ENCODE measurements at places on chromosomes 11 and 22.
A peak's percentile ranks its signal among the peaks of the same experiment; 100 is the strongest.

DNA sequence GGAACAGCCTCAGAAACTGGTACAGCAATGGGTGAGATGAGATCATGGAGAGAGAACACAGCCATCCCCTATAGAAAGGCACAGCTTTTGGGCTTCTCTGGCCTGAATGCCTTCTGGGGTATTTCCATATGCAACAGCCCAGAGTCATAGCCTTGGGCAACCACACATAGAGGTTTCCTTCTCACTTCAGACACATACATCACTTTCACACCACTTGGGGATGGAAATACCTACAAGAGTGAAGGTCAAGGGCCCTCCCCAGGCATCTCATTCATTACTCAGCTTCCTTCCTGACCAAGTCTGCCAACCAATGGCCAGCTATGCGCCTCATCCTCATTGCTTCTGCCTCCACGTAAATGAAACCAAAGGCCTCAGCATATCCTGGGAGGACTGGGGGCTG is 17.7 kb upstream of the OLFML1 start:
- no peak for DNase-seq

- no peak for DNase-seq
Observed at GRCh38 chr11:73729594-73730206, 31.2 kb downstream of the RAB6A start.

GRCh38 chr11:100777736-100778135 is 90.6 kb downstream of the ARHGAP42 start:
- no peak for DNase-seq

GRCh38 chr11:57903011-57903410 is 120.7 kb upstream of the OR9Q1 start:
- DNase-seq, result no peak

DNA sequence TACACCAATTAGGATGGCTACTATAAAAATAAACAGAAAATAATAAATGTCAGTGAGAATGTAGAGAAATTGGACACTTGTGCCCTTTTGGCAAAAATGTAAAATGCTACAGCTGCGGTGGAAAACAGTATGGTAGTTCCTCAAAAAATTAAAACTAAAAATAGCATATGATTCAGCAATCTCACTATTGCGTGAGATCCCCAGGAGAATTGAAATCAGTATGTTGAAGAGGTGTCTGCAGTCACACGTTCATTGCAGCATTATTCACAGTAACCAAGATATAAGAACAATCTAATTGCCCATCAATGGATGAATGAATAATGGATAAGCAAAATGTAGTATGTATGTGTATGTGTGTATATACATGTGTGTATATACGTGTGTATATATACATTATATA is 6.8 kb downstream of the OR52N2 start:
- DNase-seq, result no peak

DNA sequence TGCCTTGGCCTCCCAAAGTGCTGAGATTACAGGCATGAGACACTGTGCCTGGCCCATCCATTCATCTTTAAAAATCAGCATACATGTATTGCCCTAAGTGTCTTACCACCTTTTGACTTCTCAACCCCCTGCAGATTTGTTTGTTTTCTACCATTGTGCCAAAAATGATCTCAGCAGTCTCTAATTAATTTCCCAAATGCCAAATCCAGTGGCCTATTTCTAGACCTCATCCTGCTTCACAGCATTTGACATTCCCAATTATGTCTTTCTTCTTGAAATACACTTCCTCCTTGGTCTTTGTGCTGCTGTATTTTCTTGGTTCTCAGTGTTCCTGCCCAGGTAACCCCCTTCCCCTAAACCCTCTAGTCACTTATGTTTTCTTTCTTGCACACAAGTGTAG is 46.0 kb upstream of the GRAMD1B start:
- DNase-seq, result no peak

DNA sequence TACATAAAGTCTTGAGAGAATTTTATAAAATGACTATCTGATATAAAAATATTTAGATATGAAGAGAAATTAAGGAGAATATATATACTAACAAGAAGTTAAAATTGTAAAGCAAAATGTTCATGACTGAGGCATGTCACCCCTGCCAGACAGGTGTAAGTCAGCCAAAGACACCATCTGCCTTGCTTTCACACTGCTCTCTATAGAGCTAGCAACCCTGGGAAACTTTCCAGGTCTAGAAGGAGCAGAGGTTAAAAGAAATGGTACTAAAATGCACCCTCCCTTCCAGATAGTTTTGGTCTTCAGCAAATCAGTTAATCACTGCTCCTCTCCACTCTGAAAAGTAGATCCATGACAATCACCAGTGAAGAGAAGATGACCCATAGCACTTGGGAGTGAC is 16.5 kb downstream of the PPP2R1B start:
- DNase-seq, result no peak

GRCh38 chr11:79100093-79100910 is 340.5 kb downstream of the TENM4 start:
- DNase-seq, result peak; percentile 14

- DNase-seq, result no peak
Observed at GRCh38 chr11:102523189-102523570, 7.4 kb downstream of the MMP7 start.

GRCh38 chr11:69593851-69594250 is 47.1 kb upstream of the CCND1 start:
- DNase-seq, result no peak

DNA sequence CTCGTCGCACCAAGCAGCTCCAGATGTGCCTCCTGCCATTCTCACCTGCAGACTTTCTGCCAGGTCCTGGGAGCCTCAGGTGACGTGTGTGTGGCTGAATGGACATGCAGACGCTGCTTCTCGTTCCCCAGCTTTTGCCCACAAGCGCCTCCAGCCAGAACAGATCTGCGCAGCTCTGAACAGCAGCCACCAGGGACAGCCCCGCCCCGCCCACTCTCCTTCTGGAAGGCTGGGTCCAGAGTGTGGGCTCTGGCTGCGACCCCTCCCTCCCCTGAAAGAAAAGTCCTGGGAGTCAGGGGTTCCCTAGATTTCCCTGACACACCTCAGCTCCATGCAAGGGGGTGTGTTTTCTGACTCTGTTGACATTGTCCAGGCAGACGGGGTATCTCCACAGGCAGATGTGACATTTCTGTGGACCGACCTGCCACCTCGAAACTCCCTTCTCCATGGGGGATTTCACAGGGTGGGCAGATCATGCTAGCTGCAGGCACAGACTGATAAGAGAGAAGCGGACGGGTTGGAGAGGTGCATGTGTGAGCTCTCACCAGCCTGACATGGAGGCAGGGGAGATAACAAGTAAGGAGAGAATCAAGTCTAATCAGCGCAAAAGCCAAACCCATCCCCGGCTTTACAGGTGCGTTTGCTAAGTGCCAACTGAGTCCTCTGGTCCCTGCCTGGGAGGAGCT is 19.8 kb downstream of the SLCO2B1 start:
- DNase-seq, result no peak

DNA sequence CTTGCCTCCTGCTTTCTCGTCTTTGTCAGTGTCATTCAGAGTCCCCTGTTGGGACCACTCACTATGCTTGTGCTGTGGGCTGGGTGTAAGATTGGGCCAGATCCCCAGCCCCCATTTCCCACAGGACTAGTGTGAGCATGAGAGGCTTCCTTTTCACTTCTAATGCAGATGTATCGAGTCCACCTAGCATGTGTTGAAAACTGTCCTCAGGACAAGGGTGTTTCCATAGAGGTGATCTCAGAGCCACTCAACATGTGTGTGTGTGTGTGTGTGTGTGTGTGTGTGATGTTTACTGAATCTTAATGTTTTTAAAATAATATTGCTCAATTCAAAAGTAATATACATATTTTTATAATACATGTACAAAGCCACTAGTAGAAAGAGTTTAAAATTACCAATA is 11.4 kb upstream of the CD44 start:
- DNase-seq, result no peak
